MM.1S (cell line): ENCODE measurements at places on chromosomes 4 and X.

DNA sequence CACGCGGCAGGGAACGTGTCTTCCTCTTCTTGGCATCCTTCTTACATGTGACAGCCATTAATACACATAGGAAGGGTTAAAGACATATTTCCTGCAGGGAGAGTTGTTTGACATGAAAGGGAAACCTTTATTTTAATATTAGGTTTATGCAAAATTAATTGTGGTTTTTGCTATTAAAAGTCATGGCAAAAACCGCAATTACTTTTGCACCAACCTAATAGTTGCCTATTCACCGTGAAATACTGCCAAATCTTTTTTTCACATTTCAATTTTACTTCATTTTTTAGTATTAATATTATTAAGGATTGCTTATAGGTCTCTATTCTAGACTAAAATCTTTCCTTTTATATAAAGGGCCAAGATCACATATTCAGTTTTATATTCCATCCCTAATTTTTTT, 230.4 kb upstream of the PITX2 start:
- DNase-seq: no peak

GRCh38 chr4:31341601-31342359, 621.6 kb downstream of the PCDH7 start:
- DNase-seq: no peak

GRCh38 chr4:146470604-146471003, 51.1 kb downstream of the SLC10A7 start:
- no peak for DNase-seq

GRCh38 chrX:34563804-34564203, 93.3 kb downstream of the TMEM47 start:
- DNase-seq: no peak

DNA sequence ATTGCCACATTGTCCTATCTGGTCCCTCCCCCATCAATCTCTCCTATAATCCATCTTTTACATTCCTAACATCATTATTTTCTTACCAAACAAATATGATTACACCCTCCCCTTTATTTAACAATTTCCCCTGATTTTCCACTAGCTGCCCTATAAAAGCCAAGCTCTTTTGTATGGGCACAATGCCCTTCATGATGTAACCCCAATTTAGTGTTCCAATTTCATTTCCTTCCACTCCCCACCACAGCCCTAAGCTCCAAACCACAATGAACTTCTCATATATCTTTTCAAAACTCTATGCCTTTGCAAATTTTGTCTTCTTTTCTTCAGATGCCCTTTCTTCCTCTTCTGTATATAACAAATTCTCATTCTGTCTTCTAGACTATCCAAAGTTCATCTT, 39.5 kb upstream of the PTPN13 start:
- no peak for DNase-seq

DNA sequence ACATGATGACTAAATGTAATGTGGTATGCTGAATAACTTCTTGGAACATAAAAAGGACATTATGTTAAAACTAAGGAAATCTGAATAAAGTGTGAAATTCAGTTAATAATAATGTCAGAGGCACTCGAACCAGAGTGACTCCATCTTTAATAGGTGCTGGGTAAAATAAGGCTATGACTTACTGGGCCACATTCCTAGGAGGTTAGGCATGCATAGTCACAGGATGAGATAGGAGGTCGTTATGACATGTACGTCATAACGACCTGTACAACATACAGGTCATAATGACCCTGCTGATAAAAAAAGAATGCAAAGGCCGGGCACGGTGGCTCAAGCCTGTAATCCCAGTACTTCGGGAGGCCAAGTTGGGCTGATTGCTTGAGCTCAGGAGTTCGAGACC, 28.9 kb upstream of the OPHN1 start:
- no peak for DNase-seq

DNA sequence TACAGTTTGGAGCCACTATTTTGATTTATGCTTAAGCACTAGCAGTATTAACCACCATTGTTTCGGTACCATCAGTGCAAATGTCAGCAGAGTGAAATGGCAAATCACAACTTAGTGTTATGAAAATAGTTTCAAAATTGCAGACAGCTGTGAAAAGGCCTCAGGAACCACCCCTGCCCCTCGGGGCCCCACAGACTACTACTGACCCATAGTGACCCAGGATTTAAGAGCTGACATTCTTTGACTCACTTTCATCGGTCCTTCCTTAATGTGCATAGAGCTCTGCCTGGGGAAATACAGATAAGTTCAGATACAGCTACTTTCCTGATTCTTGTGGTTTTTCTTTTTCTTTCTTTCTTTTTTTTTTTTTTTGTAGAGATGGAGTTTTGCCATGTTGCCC, 3.3 kb upstream of the BBS7 start:
- peak; percentile 67 for DNase-seq

DNA sequence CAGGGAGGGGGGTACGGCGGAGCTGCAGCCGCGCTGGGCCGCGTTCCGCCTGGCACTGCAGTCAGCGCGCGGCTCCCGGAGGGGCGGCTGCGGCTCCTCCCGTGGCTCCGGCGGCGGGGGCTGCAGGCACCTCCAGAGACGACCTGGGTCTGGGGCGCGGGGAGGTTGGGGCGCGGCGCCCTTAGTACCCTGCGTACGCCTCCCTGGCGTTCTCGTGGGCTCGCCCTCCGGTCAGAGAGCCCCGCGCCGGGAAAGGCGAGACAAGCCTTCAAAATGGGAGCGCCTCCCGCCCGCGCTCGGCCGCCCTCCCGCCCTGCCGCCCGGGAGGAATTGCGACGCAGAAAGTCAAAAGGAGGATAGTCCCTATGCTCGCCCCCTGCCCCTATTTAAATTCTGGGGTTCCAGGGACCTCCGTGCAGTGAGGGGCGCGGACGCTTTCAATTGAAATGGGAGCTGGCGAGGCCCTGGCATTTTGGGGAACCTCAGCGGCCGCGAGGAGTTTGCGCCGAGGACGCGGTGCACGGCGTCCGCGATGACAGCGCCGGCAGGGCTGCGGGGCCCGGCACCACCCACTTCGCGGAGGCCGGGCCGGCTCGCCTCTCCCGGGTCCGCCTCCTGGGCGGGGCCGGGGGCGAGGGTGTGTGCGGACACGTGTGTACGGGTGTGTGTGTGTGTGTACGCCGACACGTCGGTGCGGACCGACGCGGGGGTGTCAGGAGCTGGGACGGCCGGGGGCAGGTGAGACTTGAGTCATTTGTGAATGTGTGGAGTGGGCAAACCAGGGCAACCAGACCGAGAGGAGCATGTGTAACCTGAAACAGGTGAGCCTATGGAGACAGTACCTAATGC, 544 bp downstream of the HERC3 start:
- DNase-seq: peak; percentile 87

GRCh38 chr4:157005193-157005592, 33.6 kb upstream of the PDGFC start:
- DNase-seq: no peak

- no peak for DNase-seq
Measured at GRCh38 chrX:151488677-151489076, 74.8 kb upstream of the PASD1 start.

DNA sequence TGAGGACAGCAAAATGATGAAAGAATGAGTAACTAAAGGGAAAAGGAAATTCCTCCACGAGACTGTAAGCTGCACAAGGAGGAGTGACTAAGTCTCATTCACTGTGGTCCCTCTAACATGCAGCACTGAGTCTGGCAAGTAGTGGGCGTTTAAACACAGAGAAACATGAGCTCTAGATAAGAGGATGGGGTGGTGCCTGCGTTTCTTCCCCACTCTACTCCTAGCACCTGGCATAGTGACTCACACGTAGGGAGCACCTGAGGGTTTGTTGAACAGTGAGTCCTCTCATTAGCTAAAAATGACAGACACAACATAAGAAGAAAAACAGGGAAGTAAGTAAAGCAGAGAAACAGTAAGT, 105.8 kb upstream of the CBR4 start:
- DNase-seq: no peak

DNA sequence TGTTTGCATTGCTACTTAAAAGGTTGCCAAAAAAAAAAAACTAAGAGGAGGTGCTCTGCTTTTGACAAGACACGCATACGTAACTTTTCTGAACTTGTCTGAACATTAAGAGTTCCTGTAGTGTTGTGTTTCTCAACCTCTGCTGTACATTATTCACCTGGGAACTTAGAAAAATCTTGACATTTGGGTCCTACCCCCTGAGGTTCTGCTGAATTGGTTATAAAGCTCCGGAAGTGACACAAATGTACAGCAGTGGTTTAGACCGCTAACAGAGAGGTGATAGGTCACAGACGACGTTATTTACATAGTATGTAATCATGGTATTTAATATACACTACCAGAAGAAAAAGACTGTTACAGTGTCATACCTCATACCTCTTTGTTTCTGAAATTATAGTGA, 61.1 kb downstream of the CPEB2 start:
- DNase-seq: no peak

DNA sequence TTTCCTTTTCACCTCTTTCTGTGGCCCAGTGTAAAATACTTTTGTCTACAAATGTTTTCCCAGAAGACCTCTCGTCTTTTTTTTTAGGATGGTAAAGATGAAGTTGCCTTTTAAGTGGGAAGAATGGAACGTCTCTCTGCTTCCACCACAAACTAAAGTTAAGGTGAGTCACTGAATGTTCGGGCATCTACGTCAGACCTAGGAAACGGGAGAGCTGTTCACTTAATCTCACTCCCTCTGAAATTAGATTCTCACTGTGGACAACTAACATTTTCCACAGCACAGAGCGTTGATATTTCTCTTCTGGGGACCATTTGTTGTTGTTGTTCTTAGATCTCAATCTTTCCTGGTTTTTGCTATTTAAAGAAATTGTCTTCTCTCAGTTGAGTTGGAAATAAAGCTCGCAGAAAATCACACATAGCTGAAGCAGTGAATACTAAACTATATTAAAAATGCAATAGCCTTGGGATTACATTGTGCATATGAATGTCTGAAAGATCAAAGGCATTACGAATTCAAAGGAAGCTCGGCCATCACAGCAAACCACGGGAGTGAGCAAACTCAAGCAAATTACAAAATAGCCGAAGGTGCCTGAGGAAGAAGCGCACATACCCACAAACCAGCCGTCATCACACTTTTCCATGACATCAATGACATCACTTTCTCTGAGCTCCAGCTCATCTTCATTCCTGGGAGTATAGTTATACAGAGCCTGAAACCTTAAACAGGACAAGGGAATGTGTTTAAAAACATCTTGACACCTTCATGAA, 53.9 kb upstream of the PDLIM3 start:
- DNase-seq: no peak

DNA sequence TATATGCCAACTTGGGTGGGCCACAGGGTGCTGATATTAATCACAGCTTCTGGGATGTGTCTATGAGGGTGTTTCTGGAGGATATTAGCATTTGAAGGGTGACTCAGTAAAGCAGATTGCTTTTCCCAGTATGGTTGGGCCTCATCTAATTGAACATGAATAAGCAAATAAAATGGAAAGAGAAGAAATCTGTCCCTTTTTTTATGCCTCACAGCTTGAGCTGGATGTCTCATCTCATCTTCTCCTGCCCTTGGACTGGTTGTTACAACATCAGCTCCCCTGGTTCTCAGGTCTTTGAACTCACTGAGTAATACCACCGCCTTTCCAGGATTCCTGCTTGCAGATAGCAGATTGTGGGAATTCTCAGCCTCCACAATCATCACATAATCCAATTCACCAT, 1149.2 kb downstream of the PCDH18 start:
- no peak for DNase-seq

- no peak for DNase-seq
Measured at GRCh38 chr4:186807808-186808629, 84.4 kb upstream of the FAT1 start.

DNA sequence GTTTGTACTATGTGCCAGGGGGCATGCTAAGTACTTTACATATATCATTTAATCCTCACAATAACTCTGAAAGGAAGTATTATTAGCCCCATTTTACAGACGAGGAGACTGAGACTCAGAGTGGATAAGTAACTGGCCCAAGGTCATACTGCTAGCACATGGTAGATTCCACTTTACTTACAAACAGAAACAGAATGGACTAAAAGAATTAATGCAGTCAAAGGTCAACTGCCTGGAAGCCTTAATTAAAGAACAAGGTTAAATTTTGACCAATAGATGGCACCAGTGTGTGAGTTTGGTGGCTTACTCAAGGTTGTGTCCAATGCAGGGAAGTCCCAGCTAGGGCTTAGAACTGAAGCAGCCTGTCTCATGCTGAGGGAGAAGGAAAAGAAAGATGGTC, 4.7 kb downstream of the RIPPLY1 start:
- DNase-seq: peak; percentile 67

- DNase-seq: no peak
Measured at GRCh38 chr4:182717788-182718583, 199.2 kb downstream of the DCTD start.

DNA sequence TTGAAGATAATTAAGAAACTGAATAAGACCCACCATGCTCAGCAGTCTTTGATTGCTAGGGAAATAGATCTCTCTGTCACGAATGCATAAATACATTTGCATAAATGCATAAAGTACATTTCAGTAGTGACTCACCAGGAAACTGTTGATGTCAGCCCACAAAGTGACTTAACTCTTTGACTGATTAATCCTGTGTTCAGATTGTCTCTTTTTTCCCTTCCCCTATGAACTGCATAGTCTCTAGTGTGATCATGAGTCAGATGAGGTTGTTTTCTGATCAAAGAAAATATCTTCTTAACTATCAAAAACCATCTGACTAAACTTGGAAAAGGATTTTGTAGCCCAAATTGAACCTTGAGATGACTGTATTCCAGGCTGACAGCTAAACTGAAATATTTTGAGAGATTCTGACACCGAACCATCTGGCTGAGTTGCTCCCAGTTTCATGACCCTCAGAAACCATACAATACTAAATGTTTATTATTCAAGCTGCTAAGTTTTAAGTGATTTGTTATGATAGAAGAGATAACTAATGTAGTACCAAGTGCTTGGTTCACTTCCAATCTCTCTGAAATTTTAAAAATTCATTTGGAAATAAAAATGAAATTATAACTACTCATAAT, 1381.5 kb upstream of the AGA start:
- DNase-seq: no peak

DNA sequence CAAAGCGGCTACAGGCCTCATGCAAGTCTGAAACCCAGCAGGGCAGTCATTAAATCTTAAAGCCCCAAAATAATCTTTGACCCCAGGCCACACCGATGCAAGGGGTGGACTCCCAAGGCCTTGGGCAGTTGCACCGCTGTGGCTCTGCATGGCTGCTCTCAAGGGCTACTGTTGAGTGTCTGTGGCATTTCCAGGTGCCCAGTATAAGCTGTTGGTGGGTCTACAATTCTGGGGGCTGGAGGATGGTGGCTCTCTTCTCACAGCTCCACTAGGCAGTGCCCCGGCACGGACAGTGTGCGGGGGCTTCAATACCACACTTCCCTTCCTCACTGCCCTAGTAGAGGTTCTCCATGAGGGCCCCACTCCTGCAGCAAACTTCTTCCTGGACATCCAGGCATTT, 60.1 kb downstream of the NWD2 start:
- no peak for DNase-seq

DNA sequence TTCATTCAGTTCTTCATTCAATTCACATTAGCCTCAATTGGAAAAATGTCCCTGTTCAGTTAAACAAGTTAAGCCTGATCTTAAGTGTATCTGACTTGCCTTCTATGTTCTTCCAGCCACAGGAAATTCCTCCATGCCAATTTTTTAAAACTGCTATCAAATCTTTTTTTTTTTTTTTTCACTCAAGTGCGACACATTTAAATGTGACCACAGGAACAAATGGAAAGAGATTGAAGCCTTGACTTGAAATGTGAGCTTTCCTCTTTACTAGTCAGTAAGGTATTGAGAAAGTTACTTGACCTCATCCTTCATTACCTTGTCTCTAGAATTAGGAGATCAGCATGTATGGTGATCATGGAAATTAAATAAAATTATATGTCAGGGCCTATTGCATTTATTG, 165.1 kb downstream of the SLIT2 start:
- DNase-seq: no peak
